ENCODE measurements at places on chromosomes 4 and X.

GRCh38 chr4:89755220-89755619, 81.7 kb downstream of the SNCA start:
- no peak for DNase-seq

DNA sequence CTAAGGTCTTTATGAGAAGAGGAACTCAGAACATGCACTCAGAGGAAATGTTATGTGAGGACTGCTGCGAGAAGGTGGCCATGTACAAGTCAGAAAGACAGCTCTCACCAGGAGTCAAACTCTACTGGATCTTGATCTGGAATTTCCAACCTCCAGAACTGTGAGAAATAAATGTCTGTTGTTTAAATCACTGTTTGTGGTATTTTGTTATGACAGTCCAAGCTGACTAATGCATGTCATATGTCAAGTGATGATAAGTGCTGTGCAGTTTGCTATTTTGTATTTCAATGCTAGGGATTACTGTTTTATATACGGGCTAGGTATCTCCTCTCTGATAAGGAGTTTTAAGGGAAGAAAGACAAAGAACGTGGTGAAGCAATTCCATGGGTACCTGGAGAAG, 162.3 kb downstream of the CPEB2 start:
- no peak for DNase-seq

DNA sequence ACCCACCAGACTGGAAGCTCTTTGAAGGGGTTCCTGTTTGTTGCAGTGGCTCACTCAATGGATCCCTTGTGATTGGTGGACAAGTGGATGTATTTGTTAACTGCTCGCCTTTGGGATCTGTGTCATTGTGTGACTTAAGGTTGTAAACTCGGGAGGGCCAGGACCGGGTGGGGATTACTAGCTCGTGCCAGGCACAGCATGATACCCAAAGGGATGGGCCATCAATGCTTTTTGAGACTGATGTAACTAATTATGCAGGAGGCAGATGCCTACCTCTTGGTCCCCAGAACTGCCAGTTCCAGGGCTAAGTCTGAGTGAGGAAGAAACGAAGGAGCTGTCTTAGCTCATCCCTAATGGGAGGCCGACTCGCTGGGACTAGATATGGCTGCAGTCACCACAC, 27.7 kb downstream of the UTP14A start:
- no peak for DNase-seq

DNA sequence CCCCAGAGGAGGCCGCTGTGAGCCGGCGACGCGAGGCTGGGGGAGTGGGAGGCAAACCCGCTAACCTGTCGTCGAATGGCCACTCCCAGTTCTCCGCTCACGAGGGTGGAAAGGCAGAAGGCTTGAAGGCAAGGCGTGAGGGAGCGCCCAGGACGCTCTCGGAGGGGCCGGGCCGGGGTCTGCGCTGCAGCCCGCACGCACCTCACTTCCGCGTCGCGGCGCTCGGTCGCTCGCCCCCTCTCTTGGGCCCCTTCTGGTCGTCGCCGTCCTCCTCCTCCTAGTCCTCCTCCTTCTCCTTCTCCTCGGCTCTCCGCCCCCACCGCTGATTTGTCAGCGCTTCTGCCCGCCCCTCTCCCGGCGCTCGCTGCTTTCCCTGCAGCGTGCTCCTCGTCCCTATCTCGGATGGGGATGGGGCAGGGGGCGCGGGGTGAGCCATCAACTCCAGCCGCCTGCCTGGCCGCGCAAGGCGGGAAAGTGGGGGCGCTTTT, at the start of gene SNCA:
TSS of gene SNCA (minus strand) at position 265 of the 488 bp plus-strand sequence. CDS start 1,494 bp downstream, outside the sequence.
- DNase-seq: peak; percentile 52

DNA sequence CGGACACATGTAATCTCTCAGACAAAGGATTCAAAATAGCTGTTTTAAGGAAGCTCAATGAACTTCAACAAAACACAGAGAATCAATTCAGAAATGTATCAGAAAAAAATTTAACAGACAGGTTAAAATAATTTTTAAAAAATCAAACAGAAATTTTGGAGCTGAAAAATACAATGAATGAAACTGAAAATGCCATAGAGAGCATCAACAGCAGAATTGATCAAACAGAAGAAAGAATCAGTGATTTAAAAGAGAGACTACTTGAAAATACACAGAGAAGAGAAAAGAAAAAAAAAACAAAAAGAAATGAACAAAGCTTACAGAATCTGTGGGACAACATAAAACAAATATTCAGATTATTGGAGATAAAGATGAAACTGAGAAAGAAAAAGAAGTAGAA, 118.8 kb upstream of the GYPA start:
- DNase-seq: no peak

DNA sequence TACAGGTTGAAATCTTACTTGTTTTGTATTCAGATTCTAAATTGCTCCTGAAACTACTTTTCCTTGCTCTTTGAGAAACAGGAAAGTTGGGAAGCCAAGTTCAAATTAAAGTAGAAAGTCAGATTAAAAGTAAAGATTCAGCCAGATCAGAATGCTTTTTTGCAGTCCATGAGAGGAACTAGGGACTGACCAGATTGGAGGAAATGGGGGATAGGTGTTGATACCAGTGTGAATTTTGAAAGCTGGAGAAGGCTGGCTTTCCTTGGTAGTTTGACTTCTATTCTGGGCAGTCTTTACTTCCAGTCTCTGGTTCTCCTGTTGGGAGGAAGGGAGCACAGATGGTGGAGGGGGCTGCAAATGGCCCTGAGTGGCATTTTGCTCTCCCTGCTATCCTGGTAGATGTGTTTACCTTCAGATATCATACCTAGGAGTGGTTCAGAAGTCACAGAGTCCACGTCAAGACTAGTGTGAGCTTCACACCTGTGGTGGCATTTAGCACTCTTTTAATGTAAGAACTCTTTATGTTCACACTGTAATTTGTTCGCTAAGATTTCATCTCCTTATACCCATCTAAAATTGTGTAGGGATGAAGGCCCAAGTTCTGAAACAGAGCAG, 68.8 kb downstream of the FNIP2 start:
- DNase-seq: no peak

DNA sequence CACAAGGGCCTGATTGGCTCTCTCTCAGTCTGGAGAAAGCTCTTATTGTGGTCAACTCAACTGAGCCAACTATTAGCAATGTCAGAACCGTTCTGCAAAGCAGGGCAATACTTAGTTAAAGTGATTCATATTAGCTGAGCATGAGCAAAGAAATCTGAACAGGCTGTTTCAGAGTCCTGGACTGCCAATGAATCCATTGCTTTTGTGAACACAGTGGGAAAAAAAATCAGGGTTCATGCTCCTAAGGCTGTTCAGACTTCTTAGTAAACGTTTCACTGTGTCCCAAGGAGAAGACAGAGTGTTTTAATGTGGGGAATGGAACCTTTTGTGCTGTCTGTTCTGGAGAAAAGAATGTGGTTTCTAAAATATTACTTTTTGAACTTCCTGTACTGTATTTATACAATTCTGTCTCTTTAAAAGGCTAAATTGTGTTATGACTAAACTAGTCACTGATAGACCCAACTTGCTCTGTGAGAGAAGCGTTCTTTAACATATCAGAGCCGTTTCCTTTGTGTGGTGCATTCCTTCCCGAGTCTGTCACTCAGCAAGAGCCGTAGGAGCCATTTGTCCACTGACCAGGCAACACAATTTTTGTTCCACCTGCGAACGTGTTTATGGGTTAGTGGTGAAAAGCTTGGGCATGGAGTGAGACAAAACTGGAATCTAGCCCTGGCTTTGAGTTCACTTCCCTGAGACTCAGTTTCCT, 366.1 kb downstream of the FBXO8 start:
- no peak for DNase-seq

DNA sequence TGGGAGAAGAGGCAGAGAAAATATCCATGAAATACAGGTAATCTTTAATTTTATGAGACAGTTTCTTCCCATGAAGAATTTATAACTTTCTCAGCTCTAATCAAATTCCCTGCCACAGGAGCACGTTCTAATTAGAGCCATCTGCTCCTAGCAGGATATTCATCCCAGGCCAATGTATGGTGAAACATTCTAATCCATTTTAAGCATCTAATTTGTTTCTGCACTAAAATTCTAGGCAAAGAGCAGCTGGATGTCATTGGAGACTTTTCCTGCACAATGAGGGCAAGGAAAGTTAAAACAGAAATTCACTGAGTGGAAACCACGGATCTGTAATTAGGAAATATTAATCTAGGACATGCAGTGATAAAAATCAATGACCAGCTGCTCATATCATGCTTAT, 107.7 kb upstream of the ZFP42 start:
- DNase-seq: peak; percentile 83

DNA sequence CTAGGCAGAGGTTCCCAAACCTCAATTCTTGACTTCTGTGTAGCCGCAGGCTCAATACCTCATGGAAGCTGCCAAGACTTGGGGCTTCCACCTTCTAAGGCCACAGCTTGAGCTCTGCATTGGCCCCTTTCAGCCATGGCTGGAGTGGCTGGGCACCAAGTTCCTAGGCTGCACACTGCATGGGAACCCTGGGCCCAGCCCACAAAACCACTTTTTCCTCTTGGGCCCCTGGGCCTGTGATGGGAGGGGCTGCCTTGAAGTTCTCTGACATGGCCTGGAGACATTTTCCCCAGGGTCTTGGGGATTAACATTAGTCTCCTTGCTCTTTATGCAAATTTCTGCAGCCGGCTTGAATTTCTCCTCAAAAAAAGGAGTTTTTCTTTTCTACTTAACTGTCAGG, 14.0 kb upstream of the LOC101059915 start:
- no peak for DNase-seq

GRCh38 chr4:184032091-184032490, 127.0 kb downstream of the STOX2 start:
- no peak for DNase-seq

DNA sequence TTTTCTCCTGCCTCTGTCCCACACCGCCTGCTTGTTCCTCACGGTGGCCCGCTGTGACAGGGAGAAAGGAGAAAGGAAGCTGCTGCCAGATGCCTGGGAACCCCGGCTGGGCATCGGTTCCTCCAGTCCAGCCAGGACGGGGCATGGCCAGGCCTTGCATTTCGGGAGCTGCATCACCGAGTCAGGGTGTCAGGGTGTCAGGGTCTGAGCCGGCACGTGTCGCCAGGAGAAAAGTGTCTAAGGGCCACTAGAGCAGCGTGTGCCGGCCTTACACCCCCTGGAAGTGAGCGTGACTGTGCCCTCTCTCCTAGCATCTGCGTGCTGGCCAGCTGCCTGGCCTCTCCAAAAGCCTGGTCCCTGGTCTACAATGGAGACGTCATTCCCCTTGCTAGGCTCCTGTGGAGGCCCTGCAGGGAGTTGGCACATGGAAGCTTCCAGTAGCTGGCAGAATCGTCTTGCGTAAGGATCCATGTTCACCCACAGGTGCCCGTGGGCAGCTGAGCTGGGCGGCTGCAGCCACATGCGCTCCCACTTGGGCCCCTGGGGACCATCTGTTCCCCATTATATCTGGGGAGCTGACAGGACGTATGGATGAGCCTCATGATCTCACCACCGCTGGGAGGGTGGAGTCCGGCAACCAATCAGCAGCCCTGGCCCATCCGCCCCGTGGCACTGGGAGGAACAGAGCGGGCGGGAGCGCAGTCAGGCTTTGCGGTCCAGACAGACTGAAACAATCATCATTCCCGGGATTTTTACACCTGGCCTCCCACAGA, 39.9 kb upstream of the HMX1 start:
- DNase-seq: peak; percentile 16

DNA sequence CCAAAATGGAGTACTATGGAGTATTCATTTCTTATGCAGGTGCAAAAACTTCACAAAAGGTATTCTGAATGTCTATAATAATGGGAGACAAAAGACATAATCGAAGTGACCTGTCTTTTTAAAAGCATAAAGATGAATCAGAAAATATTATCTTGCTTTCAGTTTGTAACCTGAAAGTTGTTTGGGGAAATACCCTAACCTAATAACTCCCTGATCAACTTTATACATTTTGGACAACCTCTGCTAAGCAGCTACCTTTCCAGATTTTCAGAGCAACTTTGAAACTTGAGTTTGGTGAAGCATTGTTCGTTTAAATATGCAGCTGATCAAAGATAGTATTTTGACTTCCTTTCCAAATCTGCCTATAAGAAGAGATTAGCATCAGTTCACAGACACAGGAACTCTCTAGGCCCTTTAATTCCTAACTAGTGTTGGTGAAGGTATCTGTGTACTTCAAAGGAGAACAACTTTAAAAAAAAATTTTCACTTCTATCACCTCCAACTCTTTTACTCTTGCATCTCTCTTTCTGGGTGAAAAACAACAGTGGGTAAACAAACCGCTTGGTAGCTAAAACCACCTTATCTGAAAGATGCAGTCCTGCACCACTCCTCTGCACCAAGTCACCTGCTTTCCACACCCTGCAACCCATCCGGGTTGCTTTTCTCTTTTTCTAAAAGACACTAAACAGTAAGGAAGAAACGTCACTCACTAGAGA, 26.5 kb downstream of the CD40LG start:
- no peak for DNase-seq

GRCh38 chrX:14094191-14094590, 64.5 kb upstream of the GEMIN8 start:
- DNase-seq: no peak

DNA sequence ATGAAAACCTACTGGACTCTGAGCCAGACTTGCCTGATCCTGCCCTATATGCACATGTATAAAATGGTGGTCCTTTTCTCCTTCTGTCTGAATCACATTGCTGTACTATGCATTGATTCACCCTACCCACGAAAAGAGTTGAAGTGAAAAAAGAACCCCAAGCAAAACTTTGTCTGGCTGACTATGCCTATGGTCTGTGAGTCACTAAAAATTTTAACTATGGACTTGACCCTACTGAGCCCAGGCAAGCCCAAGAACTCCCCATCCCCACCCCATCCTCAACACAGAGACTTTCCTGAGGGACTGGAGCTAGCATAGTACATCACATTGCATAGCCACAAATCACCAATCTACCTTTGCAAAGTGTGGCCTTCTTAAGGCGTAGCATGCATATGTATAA, 116.6 kb upstream of the TENM3 start:
- DNase-seq: no peak

DNA sequence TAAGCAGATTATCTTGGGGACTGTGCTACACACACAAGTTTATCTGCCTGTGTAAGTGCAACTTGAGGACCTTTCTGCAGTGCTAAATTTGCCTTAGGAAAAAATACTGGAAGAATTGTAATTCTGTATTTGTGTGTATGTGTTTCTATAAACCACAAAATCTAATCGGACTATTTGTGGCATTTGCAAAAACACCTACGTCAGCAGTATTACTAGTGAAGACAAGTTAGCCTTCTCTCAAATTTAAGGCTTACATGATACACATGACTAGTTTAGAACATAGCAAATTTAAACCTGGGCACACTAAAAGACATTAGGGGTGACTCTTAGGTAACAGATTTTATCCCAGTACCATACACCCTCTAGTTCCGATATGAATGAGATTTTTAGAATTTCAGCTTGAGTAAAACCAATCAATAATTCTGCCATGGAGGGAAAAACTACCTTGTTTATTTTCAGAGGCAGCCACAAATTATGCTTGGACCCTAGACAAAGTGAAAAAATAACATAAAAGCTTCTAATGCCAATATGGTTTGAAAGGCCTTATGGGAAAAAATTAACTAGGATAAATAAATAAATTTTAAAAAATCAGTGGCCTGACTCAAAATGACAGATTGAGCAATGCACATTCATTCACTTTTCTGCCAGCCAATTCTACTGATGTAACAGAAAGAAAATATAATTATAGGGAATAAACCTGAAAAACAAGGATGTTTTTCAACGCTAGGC, 176.4 kb downstream of the SNCA start:
- no peak for DNase-seq

Data from NCI-H524 (cell line).